ENCODE measurements at places on chromosomes 13 and 19.

- H3K4me3 ChIP-seq: peak overlapping the region; percentile 51
- H3K36me3 ChIP-seq: peaks cover 21% of the 10 kb centered on the region
- H3K4me1 ChIP-seq: no peaks in the 10 kb centered on the region
- no peak overlapping the region for H3K27ac ChIP-seq
- peaks cover 4% of the 10 kb centered on the region for H3K27me3 ChIP-seq
These were observed 1.3 kb downstream of the RAB3D start for GRCh38 chr19:11338121-11338520.

DNA sequence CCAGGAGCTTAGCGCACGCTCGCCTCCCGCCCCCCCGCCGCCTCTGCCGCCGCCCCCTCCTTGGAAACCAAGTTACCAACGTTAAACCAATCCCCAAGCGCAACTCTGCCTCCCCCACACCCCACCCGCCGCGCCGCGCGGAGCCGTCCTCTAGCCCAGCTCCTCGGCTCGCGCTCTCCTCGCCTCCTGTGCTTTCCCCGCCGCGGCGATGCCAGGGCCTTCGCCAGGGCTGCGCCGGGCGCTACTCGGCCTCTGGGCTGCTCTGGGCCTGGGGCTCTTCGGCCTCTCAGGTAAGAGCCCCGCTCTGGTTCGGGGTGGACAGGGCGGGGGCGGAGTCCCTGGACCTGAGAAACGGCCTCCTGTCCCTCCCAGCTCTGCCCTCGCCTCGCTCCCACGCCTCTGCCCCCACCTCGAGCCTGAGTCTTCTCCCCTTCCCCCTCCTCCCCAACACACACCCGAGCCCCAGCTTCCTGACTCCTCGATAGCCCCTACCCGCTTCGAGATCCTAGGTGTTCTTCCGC, at the start of gene ICAM5:
Gene ICAM5 (plus strand): TSS at position 117 of the 521 bp plus-strand sequence. CDS start 92 bp downstream, at position 209.
- H3K36me3 ChIP-seq: peaks cover 9% of the 10 kb centered on the region
- H3K27me3 ChIP-seq: peaks cover 40% of the 10 kb centered on the region
- no peak for DNase-seq

GRCh38 chr19:35421362-35421761, 26.7 kb upstream of the FFAR2 start:
- H3K36me3 ChIP-seq: no peaks in the 10 kb centered on the region
- no peak overlapping the region for H3K4me3 ChIP-seq
- H3K27me3 ChIP-seq: no peaks in the 10 kb centered on the region
- no peak for DNase-seq

DNA sequence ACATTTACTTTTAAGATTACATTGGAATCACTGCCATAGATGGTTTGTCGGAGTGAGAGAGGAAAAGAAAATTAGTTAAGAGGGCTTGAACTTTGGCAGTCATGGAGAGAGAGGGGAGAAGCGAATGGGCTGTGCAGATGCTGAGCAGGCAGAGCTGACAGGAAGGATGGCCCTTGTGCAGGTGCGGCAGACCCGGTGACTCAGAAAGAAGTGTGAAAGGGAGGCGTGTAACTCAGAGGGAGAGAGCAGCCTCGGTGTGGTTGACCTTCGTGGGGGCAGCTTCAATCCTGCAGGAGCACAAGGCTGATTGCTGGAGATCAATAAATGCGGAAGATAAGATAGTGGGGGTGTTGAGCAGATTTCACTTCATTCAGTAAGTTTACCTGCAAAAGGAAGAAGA, 76.9 kb downstream of the TNFSF13B start:
- H3K27me3 ChIP-seq: no peaks in the 10 kb centered on the region
- peaks cover 49% of the 10 kb centered on the region for H3K4me1 ChIP-seq
- no peak overlapping the region for H3K27ac ChIP-seq
- no peak overlapping the region for H3K4me3 ChIP-seq

DNA sequence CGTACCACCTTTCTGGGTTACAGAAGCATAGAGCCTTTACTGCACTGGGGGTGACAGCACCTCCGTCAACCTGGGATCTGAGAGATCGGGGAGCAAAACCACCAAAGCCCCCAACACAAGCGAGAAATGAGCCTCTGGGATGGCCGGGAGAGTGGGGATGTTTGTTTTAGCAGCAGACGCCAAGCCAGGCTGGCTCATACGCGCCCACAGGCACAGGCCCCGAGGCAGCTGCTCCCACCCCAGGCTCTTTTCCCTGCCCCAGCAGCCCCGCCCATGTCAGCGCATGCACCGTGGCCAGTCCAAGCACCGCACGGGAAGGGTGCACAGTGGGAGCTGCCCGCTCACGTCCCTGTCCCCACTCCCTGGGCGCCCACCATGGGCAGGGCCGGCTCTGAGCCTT, 8.5 kb downstream of the PIP5K1C start:
- H3K4me1 ChIP-seq: peaks cover 8% of the 10 kb centered on the region
- DNase-seq: no peak
- no peak overlapping the region for H3K27ac ChIP-seq

DNA sequence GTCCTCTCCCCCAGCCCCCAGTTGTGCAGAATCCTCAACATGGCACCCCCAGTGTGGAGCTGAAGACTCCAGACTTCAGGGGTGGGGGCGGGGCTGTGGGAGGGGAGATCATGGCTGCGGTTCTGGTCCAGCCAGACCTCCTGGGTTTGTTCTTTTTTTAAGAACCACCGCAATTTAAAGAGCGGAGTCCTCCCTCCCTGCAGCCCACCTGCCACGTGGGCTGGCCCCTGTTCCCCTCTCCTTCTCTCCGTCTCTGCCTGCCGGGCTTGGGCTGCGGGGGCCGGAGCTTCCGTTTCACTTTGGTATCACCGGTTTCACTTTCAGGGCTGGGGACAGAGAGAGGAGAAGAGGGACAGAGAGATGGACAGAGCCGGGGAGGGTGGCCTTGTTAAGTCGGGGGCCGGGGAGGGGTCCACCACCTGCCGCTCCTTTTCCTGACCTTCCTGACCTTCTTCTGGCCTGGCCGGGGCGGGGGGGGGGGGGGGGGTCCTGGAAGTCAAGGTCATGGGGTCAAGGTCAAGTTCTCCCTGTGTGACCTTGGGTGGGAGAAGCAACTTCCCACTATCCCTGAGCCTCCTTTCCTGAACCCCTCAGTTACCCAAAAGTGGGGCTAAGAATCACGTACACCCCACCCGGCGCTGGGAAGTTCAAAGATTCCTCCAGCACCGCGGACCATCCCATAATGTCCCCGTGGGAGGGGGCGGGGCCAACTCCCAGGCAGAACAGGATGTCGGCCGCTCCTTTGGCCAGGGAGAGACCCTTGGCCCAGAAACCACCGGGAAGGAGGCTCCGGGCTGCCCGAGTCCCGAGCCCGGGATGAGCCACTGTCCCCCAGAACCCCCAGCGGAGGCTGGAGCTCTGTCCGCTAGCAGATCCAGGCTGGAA, 11.3 kb upstream of the ZBTB7A start:
- no peak overlapping the region for H3K4me3 ChIP-seq
- H3K36me3 ChIP-seq: no peaks in the 10 kb centered on the region
- H3K27ac ChIP-seq: no peak overlapping the region
- no peak for DNase-seq
- peaks cover 1% of the 10 kb centered on the region for H3K27me3 ChIP-seq

- no peaks in the 10 kb centered on the region for H3K36me3 ChIP-seq
- peak overlapping the region; percentile 9 for H3K27ac ChIP-seq
- H3K4me1 ChIP-seq: peaks cover 15% of the 10 kb centered on the region
- peak; percentile 5 for DNase-seq
These were observed 692 bp downstream of the ZNF234 start for GRCh38 chr19:44142059-44142433.

DNA sequence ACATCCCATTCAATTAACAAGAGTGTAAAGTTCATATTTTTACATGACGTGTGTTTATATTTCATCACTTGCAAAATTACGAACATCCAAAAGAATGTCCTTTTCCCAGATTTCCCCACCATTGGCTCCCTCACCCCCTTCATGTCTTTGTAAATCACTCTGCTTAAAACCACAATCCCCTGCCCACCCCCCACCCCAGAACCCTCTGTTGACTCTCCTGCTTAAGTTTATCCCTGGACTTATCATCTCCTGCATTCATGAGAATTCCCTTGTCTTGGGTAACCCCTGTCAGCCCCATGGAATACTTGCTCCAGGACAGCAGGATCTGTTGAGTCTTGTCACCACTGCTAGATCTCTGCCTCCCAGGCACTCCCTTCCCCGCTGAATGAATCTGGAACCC, 109.9 kb downstream of the COL4A1 start:
- H3K27ac ChIP-seq: peak overlapping the region; percentile 75
- no peak for DNase-seq
- H3K4me1 ChIP-seq: peaks cover 44% of the 10 kb centered on the region
- peaks cover 91% of the 10 kb centered on the region for H3K36me3 ChIP-seq

DNA sequence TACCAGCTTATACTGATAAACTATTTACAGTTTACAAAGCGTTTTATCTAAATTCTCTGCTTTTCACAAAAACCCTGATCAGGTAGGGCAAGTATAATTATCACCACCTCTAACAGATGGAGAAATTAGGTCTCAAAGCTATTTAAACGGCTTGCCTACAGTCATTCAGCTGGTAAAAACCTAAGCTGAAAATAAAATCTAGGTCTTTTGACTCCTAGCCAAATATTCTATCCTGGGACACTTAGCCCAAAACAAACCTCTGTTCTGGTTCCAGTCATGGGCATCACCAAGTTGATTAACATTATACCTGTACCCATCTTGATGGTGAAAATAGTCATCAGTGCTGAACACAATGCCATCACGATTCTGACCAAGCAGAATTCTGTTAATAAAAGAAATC, 11.4 kb downstream of the N4BP2L2 start:
- H3K4me1 ChIP-seq: peaks cover 2% of the 10 kb centered on the region
- no peak overlapping the region for H3K27ac ChIP-seq
- no peak for DNase-seq
- H3K27me3 ChIP-seq: no peaks in the 10 kb centered on the region
- no peak overlapping the region for H3K4me3 ChIP-seq
- no peaks in the 10 kb centered on the region for H3K36me3 ChIP-seq

DNA sequence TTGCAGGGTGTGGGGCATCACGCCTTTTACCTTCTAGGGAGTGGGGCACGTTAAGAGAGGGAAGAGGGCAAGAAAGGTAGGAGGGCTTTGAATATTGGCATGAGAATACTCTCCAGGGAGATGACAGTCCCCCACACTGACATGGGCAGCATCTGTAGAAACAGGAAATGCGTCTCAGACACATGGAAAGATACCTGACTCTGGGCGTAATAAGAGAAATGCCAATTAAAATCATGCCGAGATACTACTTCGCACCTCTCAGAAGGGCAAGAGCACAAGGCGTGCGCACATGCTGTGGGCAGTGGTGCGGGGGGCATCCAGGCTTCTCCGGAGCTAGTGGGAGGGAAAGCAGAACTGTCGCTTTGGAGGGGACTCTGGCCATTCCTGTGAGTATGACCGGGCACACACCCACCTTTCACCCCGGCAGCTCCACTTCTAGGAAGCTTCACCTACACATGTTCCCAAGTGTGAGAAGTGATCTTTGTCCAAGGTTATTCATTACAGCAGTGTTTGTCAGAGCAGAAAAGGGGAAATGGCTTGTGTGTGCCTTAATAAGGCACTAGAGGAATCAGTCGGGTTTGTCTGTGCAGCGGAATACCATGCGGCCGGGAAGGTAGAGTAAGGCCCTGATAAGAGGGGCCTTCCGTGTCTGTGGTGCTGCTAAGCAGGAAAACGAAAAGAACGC, 99.5 kb downstream of the SIPA1L3 start:
- H3K4me1 ChIP-seq: peaks cover 21% of the 10 kb centered on the region
- DNase-seq: no peak
- peaks cover 6% of the 10 kb centered on the region for H3K36me3 ChIP-seq
- peaks cover 5% of the 10 kb centered on the region for H3K27me3 ChIP-seq

GRCh38 chr13:45333977-45334922, 6.7 kb downstream of the TPT1 start:
- no peak for DNase-seq
- H3K4me3 ChIP-seq: peak overlapping the region; percentile 15
- H3K27ac ChIP-seq: peak overlapping the region; percentile 54
- peaks cover 6% of the 10 kb centered on the region for H3K27me3 ChIP-seq
- H3K36me3 ChIP-seq: peaks cover 42% of the 10 kb centered on the region

- peaks cover 33% of the 10 kb centered on the region for H3K4me1 ChIP-seq
- no peaks in the 10 kb centered on the region for H3K36me3 ChIP-seq
- H3K27ac ChIP-seq: peak overlapping the region; percentile 82
- no peak for DNase-seq
These were observed 2.1 kb downstream of the PROSER1 start for GRCh38 chr13:39035799-39036198.

- H3K27ac ChIP-seq: no peak overlapping the region
- H3K36me3 ChIP-seq: no peaks in the 10 kb centered on the region
- DNase-seq: no peak
- peaks cover 6% of the 10 kb centered on the region for H3K4me1 ChIP-seq
- H3K4me3 ChIP-seq: no peak overlapping the region
- peaks cover 1% of the 10 kb centered on the region for H3K27me3 ChIP-seq
These were observed 59.6 kb downstream of the DCT start for GRCh38 chr13:94419925-94420305.

DNA sequence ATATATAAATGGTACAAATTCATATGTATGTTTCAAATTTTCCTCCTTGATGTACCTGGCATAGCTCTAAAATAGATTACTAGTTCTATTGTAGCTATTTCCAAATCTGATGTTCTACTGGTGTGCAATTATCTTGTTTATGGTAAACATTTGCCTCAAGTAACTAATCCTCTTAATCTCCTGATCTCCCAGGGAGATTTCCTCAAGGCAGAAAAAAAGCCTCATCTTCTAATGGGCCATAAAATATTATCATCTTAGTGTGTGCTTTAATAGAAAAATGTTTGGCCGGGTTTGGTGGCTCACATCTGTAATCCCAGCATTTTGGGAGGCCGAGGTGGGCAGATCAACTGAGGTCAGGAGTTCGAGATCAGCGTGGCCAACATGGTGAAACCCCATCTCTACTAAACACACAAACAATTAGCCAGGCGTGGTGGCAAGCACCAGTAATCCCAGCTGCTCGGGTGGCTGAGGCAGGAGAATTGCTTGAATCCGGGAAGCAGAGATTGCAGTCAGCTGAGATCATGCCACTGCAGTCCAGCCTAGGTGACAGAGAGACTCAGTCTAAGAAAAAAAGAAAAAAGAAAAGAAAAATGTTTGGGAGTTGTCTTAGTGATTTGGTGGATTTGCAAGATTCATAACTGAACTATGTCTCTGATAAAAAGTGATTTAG, 498.9 kb upstream of the SLITRK5 start:
- no peak for DNase-seq
- H3K36me3 ChIP-seq: no peaks in the 10 kb centered on the region
- peaks cover 3% of the 10 kb centered on the region for H3K27me3 ChIP-seq
- H3K27ac ChIP-seq: no peak overlapping the region

- no peak for DNase-seq
- no peaks in the 10 kb centered on the region for H3K27me3 ChIP-seq
- H3K4me3 ChIP-seq: no peak overlapping the region
- peaks cover 21% of the 10 kb centered on the region for H3K4me1 ChIP-seq
- no peak overlapping the region for H3K27ac ChIP-seq
- no peaks in the 10 kb centered on the region for H3K36me3 ChIP-seq
These were observed 15.3 kb upstream of the CDC16 start for GRCh38 chr13:114219392-114219791.

GRCh38 chr19:1244693-1245451, 3.3 kb downstream of the ATP5F1D start:
- H3K4me1 ChIP-seq: peaks cover 7% of the 10 kb centered on the region
- DNase-seq: no peak
- peaks cover 17% of the 10 kb centered on the region for H3K27me3 ChIP-seq
- no peak overlapping the region for H3K4me3 ChIP-seq
- H3K36me3 ChIP-seq: no peaks in the 10 kb centered on the region

- peaks cover 4% of the 10 kb centered on the region for H3K36me3 ChIP-seq
- peaks cover 8% of the 10 kb centered on the region for H3K27me3 ChIP-seq
- H3K27ac ChIP-seq: no peak overlapping the region
- H3K4me1 ChIP-seq: no peaks in the 10 kb centered on the region
- no peak overlapping the region for H3K4me3 ChIP-seq
These were observed 4.0 kb upstream of the IRGC start for GRCh38 chr19:43711751-43712355.
